ENCODE measurements at places on chromosomes 2 and 18. TPM values are rescaled to one million over a fixed set of nuclear protein-coding genes. Genes with fewer than 3 reads are reported as not detected.

- DNase-seq: no peak
These were observed 40.6 kb upstream of the FN1 start for GRCh38 chr2:215476424-215476823.

GRCh38 chr2:194320520-194320919 is 1336.5 kb upstream of the SLC39A10 start:
- DNase-seq: no peak

Gene MYO1B
- 14.8 TPM for total RNA-seq

- DNase-seq: no peak
These were observed 115.8 kb upstream of the CWC22 start for GRCh38 chr2:180122874-180123273.

Gene DOK6
- 0.83 TPM for total RNA-seq
